NCI-H510A (cell line): ENCODE measurements at places on chromosomes 11 and 22.

GRCh38 chr11:26254378-26254777, 77.6 kb upstream of the ANO3 start:
- DNase-seq = no peak

- DNase-seq = no peak
Measured at GRCh38 chr11:62217191-62217748, 8.8 kb downstream of the SCGB2A1 start.

- DNase-seq = no peak
Measured at GRCh38 chr22:19608003-19608690, 83.9 kb upstream of the CLDN5 start.

GRCh38 chr11:60906132-60906972, at the start of gene PRPF19:
PRPF19 (minus strand) TSS chr11:60906585; CDS start chr11:60906382, 203 bp downstream.
- DNase-seq = peak; percentile 86

GRCh38 chr11:64987998-64988854, 8.5 kb downstream of the BATF2 start:
- no peak for DNase-seq

- peak; percentile 99 for DNase-seq
Measured at GRCh38 chr11:66638177-66639065, at the start of gene RBM4. RBM4 (plus strand) TSS chr11:66638703; CDS start chr11:66639712, 1,009 bp downstream.

DNA sequence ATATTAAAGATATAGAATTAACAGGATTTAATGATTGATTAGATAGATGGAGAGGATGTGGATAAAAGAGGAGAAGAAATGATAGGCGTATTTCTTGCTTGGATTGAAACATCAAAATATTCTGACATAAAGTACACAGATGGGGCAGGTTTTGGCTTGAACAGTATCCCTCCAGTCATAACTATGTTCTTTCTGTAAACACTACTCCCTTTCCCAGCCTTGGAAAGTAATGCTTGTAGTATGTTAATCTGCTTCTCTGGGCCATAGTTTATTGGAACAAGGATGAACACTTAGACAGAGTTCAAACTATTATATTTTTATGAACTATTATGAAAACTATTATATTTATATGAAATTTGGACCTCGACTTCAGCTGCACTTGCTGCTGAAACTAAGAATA, 419.2 kb downstream of the AASDHPPT start:
- no peak for DNase-seq

- DNase-seq = no peak
Measured at GRCh38 chr11:131672191-131672590, 301.8 kb downstream of the NTM start.

DNA sequence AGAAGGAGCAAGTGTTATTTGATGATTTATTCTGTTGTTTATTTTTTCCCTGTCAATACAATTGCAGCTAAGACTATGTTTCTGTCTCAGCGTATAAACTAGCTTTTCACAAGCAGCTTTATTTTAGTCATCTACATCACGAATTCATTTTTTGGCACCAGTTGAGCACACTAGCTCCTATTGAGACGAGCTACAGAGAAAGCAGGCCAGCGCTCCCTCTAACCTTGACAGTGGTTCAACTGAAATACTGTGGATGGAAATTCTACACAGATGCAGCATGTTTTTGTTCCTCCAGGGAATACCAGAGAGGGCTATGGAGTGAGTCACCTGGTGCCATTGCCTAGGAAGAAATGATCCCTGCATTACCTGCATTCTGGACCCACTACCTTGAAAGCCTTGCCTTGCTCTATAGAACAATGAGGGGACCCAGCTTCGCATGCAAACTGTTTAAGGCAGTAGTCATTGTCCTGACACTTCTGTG, 108.2 kb upstream of the ARHGAP42 start:
- DNase-seq = no peak

DNA sequence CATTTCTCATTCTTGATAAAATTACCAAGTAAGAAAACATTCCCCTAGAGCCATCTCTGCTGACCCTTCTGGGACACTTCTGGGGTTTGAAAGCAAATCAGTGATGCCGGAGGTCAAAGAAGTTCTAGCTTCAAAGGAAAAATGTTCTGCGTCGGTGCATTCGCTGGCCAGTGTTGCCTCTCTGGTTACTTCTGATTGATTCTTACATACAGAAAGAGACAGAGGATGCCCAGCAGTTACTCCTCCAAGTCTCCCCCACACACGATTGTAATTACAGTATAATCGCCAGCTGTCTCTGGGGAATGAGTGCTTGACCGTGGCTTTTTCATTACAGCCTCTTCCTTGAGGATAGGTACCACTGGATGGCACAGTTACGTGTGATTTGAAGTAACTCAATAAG, 150.9 kb downstream of the SNX19 start:
- DNase-seq = no peak

GRCh38 chr22:40157330-40157945, 20.3 kb upstream of the TNRC6B start:
- DNase-seq = no peak

DNA sequence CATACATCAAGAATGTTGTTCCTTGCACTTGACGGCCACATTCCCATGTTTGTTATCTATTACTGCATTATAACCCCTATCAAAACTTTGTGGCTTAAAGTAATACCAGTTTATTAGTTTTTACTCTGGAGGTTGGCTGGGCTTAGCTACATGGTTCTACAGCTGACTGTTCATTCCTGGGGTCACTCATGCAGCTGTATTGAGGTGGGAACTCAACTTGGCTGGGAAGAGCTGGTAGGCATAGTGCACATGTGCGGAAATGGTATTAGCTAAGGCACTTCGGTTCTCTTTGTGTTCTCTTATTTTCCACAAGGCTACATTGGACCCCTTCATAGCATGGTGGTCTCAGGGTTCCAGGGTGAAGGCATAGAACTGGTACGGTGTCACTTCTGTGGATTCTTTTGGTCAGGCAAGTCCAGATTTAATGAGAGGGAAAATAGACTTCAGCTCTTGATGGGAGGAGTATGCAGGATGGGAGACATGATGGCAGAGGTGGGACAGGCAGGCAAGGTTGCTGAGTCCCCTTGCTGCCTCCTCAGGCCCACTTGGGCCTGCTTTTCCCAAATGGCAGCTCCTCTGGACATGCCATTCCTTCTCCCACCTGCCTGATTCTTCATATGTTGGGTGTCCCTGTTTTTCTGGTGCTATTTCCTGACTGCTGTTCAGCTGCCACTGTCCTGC, 16.1 kb downstream of the YDJC start:
- no peak for DNase-seq

DNA sequence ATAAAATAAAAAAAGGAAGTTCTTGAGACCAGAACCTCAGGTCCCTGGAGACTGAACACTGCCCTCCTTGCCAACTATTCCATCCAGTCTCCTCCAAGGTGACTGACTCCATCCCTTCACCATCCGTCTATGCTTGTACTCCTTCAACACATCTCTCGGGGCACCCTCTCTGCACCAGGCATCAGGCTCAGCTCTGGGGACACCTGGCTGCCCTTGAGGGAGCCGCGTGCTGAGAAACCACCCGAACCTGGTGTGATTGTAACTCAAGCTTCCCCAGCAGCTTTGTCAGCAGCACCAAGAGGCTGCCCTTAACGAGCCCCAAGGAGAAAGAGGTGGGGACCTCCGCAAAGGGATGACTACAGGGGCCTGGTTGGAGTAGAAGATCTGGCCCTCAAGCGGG, 1.7 kb downstream of the PTPN5 start:
- no peak for DNase-seq

- no peak for DNase-seq
Measured at GRCh38 chr11:64192434-64192833, 6.5 kb downstream of the STIP1 start.

DNA sequence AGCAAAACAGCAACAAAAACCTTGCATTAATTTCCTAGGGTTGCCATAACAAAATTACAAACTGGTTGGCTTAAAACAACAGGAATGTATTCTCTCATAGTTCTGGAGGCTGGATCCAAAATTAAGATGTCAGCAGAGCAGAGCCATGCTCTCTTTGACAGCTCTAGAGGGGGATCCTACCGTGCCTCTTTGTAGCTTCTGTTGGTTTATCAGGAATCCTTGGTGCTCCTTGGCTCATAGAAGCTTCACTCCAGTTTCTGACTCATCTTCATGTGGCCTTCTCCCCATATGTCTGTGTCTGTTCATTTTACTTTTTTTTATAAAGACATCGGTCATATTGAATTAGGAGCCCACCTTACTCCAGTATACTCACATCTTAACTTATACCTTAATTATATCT, 90.5 kb upstream of the POU2AF2 start:
- no peak for DNase-seq

GRCh38 chr11:34632105-34632791, 11.4 kb downstream of the EHF start:
- DNase-seq = no peak

GRCh38 chr11:130582981-130583380, 134.5 kb downstream of the ADAMTS15 start:
- no peak for DNase-seq

DNA sequence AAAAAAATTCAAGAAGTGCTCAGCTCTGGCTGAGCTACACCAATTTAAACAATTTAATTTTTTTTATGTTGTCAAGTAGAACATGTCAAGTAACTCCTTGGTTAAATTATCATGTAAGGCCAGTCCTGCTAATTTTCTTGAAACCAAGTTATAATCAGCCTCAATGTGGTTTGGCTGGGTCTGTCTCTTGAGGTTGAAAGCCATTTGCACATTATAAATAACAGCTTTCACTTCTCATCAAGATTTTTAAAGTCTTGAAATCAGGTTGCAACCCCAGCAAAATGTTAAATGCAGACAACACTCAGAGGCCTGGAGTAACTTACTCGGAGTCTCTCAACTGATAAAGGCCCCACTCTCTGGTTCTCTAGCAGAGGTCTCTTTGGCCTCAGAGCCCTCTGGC, 324.4 kb downstream of the BRD1 start:
- no peak for DNase-seq

DNA sequence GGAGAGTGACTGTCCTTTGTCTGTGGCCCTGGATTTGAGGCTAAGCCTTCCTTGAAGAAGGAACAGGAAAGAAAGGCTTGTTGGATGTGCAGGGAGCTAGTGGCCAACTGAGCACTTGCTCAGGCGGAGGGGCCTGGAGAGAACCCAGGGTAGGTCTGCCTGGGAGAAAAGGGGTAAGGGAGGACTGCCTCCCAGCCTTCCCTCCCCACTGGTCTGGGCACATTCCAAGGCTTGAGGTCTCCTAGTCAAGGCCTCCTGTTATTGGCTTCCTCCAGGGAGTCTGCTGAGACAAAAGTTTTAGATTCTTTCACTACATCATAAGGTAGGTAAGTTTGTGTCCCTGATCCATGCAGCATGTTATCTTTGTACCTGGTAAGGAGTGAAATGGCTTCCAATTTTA, 15.2 kb downstream of the KCNQ1OT1 start:
- no peak for DNase-seq

DNA sequence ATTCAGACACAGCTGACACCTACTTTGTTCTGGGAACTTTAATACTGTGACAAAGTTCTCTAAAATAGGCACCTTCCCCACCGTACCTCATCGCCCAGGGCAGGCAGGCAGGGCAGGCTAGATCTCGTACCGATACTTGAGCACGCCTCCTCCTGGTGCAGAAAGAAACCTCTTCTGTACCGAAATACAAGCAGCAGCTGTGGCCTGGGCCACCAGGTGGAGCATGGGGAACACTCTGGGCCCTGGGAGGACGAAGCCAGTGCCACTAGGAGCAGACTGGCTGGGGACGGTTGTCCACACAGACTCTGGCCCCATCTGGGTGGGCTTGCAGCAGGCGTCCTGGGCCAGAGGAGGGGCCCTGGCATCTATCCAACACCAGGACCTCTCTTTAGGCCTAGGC, 12.8 kb downstream of the PMM1 start:
- peak; percentile 21 for DNase-seq

GRCh38 chr11:12556155-12556554, 118.1 kb upstream of the TEAD1 start:
- no peak for DNase-seq

DNA sequence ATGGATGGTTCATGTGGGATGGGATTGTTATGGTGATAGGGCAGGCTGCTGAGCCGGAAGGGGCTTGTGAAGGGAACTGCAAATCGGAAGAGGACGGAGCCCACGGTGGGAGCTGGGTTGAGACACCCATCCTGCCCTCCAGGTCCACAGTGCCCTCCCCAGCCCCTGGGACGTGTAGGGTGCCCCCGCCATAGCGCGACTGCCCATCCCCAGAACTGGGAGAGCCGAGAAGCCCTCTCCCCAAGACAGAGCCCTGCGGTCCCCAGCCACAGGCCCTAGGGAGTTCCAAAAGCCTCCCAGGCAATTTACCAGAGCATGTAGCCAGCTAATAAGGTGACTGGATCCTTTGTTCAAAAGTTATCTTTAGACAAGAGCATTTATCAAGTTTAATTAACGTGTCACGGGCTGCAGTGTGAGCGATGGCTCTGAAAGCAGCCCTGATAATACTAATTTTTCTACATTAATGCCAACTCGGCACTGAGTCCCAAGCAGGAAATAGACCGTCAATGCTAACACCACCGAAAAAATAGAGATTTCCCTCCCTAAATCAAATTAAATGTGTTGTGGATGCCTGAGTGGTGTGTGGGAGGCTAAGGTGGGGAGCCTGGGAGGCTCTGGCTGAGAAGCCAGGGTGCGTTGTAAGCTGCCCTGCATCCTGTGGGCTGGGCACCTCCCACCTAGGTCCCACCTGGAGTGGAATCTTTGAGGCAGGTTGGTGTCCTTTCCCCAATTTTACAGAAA, 76.8 kb upstream of the RTL6 start:
- DNase-seq = no peak

GRCh38 chr11:13772223-13773046, 104.0 kb downstream of the FAR1 start:
- DNase-seq = peak; percentile 20

GRCh38 chr11:79139900-79140299, 300.9 kb downstream of the TENM4 start:
- DNase-seq = no peak

DNA sequence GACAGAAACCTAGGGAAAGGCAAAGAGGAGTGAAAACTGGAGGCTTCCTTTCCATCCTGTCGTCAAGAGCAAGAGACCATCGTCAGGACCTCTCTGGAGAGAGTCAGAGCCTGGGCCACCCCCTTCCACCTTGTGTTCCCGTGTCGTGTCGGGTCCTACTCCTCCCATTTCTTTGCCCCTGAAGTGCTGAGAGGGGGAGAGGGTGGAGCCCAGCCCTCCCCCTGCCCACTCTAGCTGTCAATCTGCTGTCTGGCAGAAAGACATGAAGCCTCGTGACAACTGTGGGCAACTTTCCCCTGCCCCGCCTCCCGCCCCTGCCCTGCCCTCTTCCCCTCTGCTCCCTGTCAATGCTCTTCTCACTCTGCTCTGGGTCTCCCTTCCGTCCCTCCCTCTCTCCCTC, 20.6 kb downstream of the ANKK1 start:
- DNase-seq = no peak

- no peak for DNase-seq
Measured at GRCh38 chr11:29485641-29486040, 531.2 kb downstream of the KCNA4 start.

- no peak for DNase-seq
Measured at GRCh38 chr22:27667121-27667843, 134.3 kb downstream of the MN1 start.
